Stimulated activated CD8-positive, alpha-beta memory T cell treated with anti-CD3 and anti-CD28 coated beads, Interleukin-2, amount 100 ng/mL, for 48 hours (primary cell): ENCODE measurements at places on chromosomes 7 and 10.

DNA sequence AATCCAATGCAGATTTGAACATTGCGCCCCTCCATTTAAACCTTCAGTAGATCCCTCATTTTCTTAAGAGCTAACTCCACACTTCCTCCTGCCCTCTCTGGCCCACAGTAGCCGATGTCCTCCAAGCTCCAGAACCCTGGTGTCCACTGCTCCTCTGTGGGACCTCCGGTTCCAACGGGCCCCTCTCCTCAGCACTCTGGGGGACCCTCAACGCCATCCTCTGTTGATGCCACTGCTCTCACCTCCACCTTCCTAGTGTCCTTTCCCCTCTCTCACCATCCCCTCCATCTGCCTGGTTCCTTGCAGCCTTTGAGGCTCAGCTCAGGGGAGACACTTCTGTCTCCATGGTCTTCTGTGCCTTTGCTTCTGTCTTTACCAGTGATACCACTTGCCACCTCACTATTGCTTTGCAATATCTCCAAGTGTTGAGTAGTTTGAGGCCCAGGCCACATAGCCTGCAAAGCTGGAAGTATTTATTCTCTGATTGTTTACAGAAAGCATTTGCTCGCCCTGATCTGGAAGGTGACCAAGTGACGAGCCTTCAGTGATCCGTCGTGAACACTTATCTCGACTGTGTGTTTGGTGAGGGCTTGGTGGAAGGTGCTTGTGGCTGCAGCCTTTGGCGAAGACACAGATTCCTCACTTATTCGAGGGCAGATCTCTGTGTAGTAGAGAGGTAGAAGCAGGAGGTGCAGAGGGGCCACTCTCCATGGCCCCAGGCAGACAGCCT, 104.8 kb upstream of the SHH start:
- DNase-seq, result no peak

GRCh38 chr7:112254156-112254555, 47.7 kb downstream of the ZNF277 start:
- no peak for DNase-seq

DNA sequence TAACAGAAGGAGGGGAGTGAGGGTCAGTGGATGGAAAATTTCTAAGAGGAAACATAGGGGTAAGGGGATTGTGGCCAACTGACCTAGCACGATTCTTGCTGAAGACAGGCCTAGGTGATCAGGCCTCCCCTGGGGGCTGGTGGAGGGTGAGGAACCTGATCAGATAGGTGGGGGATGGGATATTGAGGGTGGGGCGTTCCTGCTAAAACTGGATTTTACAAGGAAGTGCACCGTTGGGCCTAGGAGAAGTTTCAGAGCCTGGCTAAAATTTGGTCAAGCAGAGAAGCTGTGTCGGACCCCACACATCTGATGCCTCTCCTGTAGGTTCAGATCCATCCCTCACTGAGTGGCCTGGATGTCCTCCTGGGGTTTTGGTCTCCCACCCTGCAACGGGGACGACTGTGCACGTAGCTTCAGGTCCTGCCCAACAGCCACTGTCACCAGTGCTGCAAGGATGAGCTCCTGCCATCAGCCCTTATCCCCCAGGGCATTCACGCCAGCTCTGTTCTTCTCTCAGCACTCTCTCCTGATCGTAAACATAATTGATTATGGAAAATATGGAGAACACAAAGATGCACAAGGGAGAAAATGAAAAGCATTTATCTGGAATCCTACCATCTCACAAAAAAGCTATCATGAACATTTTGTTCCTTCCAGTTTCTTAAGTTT, 89.9 kb downstream of the ADCY1 start:
- no peak for DNase-seq

GRCh38 chr10:58179238-58179637, 88.5 kb downstream of the IPMK start:
- no peak for DNase-seq

- no peak for DNase-seq
Measured at GRCh38 chr7:33770576-33770975, 134.8 kb upstream of the BMPER start.

- no peak for DNase-seq
Measured at GRCh38 chr7:93307131-93307660, 75.0 kb downstream of the VPS50 start.

- no peak for DNase-seq
Measured at GRCh38 chr7:134300988-134301387, 15.7 kb downstream of the SLC35B4 start.

- DNase-seq, result no peak
Measured at GRCh38 chr7:27170426-27171324, 3.4 kb downstream of the HOXA10 start.

- DNase-seq, result no peak
Measured at GRCh38 chr7:151061213-151062110, 2.1 kb downstream of the SLC4A2 start.

DNA sequence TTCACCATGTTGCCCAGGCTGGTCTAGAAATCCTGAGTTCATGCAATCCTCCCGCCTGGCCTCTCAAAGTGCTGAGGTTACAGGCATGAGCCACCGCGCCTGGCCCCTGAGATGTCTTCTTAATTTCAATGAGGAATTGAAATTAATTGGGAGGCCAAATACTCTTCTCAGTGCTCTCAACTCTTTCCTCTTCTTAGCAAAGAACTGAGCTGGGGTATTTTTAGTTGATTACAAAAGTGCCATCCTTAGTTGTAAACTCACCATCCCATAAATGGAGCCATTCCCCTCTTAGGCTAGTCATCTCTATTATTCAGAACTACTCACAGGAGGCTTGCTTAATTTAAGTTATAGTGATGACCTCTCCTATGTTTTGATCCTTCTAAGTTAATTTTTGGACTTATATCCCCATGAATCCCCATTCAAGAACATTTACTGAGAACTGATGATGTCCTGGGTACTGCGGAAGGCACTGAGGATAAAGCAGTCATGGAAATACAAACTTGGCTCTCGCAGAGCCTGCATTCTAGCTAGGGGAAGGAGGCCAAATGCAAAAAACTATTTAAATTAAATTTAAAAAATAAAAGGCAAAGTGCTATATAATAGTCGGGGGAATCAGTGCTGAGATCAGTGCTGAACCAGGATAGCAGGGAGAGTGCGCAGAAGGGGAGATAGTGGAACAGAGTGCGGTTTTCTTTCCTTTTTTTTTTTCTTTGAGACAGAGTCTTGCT, 145.3 kb downstream of the SFMBT2 start:
- no peak for DNase-seq

DNA sequence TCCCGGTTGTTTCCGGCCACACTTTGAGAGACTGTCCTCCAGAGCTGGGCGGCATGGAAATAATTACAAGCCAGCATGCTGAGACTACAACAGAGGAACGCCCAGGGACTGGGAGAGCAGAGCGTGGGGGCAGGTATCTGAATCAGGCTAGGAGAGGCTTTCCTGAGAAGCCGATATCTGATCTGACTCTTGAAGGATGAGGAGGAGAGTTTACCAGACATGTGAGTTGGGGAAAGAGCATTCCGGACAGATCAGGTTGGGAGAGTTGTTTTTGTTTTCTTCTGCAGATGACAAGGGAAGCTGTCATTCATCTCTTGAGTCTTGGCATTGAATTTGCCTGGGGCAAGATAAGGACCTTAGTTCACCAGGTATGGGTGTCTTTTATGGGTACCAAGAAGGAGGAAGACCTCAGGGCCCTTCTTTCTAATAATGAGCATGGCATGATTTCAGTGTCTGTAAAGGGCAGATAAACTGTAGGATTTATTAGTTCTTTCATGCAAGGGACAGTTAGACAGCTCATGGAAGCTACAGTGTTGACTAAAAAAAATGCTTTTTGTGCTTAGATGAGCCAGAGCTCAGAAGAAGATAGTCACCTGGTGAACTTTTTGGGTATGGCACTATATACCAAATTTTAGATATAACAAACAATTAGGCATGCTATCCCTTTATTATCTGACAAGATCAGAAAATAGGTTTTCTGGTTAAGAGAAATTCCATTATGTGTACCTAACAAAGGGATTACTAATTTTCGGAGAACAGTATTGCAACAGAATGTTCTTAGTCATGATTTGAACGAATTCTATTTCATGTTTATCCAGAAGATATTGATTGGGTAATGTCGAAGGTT, 36.2 kb downstream of the WBP1L start:
- no peak for DNase-seq

- DNase-seq, result no peak
Measured at GRCh38 chr7:140048138-140048537, 14.6 kb downstream of the PARP12 start.

GRCh38 chr10:109430043-109430760, 493.1 kb downstream of the XPNPEP1 start:
- DNase-seq, result no peak
